ENCODE measurements at places on chromosomes 4 and X.

GRCh38 chr4:6876440-6876839 is 33.2 kb upstream of the TBC1D14 start:
- DNase-seq: no peak

- no peak for DNase-seq
These were observed 11.1 kb downstream of the TCEANC start for GRCh38 chrX:13664020-13664419.

- DNase-seq: no peak
These were observed 19.4 kb downstream of the MTM1 start for GRCh38 chrX:150587585-150588503.

GRCh38 chrX:2697741-2698299 is 6.7 kb downstream of the CD99 start:
- DNase-seq: no peak

DNA sequence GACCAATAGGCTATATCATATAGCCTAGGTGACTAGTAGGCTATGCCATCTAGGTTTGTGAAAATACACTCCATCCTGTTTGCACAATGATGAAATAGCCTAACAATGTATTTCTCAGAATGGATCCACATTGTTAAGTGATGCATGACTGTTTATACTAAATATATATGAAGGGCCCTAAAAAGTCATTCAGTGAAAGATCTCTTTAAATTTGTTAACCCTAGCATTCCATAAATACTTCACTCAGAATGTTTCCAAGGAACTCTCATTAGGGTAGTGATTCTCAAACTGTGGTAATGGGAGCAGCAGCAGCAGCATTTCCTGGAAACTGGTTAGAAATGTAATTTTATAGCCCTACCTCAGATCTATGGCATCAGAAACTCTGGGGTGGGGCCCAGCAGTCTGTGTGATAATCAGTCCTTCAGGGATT is 74.9 kb downstream of the PRRG1 start:
- no peak for DNase-seq

DNA sequence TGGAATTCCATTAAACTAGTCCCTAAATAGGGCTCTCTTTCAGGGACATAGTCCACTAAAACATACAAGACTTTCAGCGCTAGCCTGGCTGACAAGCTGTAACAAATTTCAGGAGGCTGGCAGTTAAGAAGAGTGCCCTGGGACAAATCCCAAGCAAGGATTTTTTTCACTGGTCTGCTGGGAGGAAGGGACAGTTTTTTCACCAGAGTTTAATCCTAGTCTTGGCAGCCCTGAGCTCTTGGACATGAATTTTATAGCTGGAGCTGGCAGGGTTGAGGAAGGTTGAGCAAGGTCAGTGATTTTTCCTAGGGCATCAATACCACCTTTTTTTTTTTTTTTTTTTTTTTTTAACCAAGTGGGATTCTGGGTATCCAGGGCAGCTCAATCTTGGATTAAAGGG is 184.4 kb downstream of the SH2D1A start:
- DNase-seq: no peak

- no peak for DNase-seq
These were observed 1.9 kb upstream of the AKAP17A start for GRCh38 chrX:1589356-1590130.

GRCh38 chr4:147492306-147492705 is 11.4 kb downstream of the EDNRA start:
- no peak for DNase-seq

- DNase-seq: no peak
These were observed 44.4 kb downstream of the POLR2B start for GRCh38 chr4:57023104-57023503.

GRCh38 chr4:8427761-8428287 is 12.7 kb downstream of the ACOX3 start:
- no peak for DNase-seq
